ENCODE measurements at places on chromosomes 3 and 15. TPM values are rescaled to one million over a fixed set of nuclear protein-coding genes. Genes with fewer than 3 reads are reported as not detected.

GRCh38 chr15:71278989-71279756, 163.9 kb downstream of the THSD4 start:
- H3K4me3 ChIP-seq = peak overlapping the region; percentile 14
- no peaks in the 10 kb centered on the region for H3K27me3 ChIP-seq
- H3K4me1 ChIP-seq = peaks cover 48% of the 10 kb centered on the region
- H3K27ac ChIP-seq = peak overlapping the region; percentile 64

- no peak for DNase-seq
- no peaks in the 10 kb centered on the region for H3K4me1 ChIP-seq
Observed at GRCh38 chr3:30962084-30962483, 67.6 kb upstream of the GADL1 start.

DNA sequence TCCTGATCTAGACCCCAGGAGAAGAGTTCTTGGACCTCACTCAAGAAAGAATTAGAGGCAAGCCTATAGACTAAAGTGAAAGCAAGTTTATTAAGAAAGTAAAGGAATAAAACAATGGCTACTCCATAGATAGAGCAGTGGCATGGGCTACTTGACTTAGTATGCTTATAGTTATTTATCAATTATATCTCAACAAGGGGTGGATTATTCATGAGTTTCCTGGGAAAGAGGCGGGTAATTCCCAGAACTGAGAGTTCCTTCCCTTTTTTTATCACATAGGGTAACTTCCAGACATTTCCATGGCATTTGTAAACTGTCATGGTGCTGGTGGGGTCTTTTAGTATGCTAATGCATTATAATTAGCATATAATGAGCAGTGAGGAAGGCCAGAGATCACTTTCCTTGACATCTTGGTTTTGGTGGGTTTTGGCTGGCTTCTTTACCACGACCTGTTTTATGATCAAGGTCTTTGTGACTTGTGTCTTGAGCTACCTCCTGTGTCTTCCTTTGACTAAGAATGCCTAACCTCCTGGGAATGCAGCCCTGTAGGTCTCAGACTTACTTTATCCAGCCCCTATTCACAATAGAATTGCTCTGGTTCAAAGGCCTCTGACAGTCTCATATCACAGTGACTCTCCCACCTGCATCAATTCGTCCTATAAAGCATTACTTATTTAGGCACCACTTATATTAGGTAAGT, 35.3 kb upstream of the PLSCR2 start:
- DNase-seq = no peak
- no peak overlapping the region for H3K27ac ChIP-seq
- H3K27me3 ChIP-seq = no peaks in the 10 kb centered on the region
- no peak overlapping the region for H3K4me3 ChIP-seq

KNL1 gene
- 7.6 TPM for total RNA-seq

TTLL13 gene
- total RNA-seq = 0.58 TPM
